Activated CD4-positive, alpha-beta T cell treated with anti-CD3 and anti-CD28 coated beads, Interleukin-2, amount 50 U/mL, for 24 hours (primary cell): ENCODE measurements at places on chromosomes 12 and 14.

DNA sequence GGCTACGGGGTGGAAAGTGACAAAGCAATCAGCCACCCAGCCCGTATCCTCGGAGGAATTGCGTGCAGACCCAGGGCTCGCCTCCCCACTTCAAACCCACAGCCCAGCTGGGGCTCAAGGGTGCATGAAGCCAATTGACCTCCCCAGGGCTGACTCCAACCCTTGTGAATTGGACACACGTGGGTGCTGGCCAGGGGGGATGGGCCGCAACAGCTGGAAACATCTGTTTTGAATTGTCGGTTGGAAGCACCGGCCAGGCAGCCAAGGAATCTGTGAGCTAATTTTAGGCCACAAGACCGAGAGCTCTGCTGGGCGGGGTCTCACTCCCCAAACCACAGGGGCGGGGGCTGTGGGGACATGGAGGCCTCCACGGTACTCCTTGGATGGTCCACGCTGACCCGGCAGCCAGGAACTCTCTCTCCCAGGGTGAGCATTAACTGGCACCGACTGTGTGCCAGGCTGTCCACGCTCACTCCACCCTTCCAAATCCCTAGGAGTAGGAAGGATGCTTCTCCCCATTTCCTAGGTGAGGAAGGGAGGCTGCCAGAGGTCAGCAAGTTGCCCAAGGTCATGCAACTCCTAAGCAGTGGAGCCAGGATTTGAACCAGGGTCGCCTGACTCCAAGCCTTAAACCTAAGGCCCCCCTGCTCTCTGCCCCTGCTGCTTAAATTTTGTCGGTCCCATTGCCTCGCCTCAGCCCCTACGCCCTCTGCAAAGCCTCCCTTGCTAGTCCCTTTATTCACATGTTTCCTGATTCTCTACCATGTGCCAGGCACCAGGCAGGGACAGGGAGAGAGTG is 11.9 kb upstream of the TMEM119 start:
- no peak for DNase-seq

DNA sequence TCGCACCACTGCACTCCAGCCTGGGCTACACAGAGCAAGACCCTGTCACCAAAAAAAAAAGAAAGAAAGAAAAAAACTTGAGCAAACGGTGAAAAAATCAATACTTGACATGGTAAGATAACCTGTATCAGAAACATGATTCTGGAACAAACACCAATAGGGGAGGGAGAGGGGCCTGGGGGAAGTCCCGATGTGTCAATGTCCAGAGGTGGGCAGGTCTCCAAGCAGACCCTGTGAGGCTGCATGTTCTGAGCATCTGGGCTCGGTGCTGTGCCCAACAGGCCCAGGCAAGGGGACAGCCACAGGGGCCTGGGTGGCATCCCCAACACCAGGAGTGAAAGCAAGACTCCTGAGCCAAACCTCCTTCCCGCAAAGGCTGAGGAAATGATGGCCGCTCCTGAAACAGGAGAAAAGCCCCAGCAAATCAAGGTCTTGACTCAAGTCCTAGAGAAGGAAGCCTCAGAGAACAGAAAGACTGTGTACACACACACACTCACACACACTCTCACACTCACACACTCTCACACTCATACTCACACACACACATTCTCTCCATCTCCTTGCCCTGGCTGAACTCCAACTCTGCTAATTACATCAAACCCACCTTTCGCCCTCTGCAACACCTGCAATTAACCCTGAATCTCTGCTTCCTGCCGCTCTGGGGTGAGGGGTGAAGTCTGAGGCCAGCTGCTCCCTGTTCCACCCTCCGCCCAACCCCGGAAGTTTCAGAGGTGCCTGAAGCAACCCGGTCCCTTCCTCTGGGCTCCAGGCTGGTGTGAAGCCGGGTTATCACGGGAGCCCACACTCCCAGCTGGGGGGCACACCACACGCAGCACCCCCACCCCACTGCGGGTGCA is 20.4 kb downstream of the CCDC88C start:
- DNase-seq = no peak

- no peak for DNase-seq
Measured at GRCh38 chr14:86299994-86300393, 770.0 kb downstream of the FLRT2 start.

GRCh38 chr12:45298721-45299692 is 83.1 kb downstream of the ANO6 start:
- DNase-seq = no peak

GRCh38 chr12:85920324-85920947 is 46.3 kb downstream of the NTS start:
- no peak for DNase-seq

DNA sequence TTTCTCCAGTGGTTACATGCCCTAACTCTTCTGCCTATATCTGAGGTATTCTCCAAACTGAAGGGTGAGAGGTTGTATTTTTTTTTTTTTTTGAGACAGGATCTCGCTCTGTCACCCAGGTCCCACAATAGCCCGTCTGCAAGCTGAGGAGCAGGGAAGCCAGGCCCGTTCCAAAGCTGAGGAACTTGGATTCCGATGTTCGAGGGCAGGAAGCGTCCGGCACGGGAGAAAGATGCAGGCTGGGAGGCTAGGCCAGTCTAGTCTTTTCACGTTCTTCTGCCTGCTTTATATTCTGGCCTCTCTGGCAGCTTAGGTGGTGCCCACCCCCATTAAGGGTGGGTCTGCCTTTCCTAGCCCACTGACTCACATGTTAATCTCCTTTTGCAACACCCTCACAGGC is 67.0 kb upstream of the DYNC1H1 start:
- DNase-seq = no peak

DNA sequence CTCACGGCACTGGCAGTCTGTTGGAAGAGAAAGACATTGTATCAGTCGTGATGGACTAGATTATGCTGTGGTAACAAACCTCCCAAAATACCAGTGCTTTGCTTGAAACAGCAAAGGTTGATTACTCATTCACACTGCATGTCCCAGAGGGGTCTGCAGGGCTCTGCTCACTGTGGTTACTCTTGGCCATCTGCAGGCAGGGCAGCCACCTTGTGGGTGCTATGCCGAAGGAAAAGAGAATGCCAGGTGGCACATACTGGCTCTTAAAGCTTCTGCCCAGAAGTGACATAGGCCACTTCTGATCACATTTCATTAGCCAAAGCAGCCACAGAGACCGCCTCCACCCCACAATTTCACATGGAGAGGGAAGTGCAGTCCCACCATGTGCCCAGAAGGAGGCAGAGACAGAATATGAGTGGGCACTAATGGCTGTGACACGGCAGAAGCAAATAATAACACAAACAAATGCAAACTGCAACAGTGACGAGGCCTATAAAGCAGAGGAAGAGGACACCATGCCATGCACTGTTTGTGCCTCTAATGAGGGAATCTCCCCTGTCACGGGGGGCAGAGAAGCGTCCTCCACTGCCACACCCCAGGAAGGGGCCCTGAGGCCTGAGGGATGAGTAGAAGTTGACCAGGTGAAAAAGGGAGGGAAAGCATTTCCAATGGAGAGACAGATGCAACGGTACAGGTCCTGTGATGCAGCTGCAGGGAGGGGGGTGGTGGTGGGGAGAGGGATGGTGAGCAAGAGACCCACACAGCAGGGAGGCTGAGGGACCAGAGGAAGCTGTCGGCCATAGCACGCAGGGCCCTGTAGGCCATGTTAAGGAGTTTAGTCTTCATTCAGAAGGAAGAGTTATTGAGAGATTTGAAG is 51.7 kb upstream of the KICS2 start:
- DNase-seq = no peak

DNA sequence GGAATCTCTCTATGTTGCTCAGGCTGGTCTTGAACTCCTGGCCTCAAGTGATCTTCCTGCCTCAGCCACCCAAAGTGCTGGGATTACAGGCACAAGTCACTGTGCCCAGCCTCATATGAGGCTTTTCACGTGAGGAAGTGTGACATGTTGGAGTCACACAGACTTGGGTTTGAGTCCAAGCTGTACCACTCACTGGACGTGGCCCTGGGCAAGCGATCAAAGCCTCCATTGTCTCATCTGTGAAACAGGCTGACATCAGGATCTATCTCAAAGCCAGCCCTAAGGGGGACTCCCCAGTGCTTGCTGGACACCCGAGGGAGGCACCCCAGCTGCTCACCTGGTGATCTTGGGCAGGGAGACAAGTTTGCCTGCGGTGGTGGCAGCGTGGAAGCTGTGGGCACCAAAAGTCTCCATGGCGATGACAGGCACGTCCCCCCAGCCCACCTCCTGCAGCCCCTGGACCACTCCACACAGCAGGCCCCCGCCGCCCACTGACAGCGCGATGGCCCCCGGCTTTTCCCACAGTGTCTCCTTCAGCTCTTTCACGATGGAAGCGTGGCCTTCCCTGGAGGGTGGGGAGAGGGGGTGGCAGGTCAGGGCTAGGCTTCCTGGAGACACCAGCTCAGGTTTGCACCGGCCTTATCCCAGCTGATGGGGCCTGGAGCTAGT is 6.7 kb downstream of the SDS start:
- DNase-seq = no peak
